HCEC 1CT (cell line): ENCODE measurements at places on chromosomes 1 and 21.

- DNase-seq = no peak
These were observed 425.4 kb downstream of the ADGRL2 start for GRCh38 chr1:82226186-82226505.

- no peak for DNase-seq
These were observed 9.6 kb downstream of the CAPN2 start for GRCh38 chr1:223721658-223722607.

DNA sequence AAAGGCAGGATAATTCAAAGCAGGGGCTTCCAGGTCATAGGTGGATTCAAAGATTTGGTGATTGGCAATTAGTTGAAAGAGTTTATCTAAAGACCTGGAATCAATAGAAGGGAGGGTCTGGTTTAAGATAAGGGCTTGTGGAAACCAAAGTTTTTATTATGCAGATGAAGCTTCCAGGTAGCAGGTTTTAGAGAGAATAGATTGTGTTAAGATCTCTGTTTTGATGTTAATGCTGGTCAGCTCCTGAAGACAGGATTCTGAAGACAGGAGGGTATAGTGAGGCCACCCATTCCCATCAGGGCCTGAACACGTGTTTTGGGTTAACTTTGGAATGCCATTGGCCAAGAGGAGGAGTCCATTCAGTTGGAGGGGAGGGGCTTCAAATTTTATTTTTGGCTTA, 6.1 kb upstream of the PTBP2 start:
- DNase-seq = no peak

- DNase-seq = no peak
These were observed 3.6 kb upstream of the ZMYM4 start for GRCh38 chr1:35264871-35265270.

GRCh38 chr1:61368876-61369275, 286.5 kb downstream of the NFIA start:
- no peak for DNase-seq

DNA sequence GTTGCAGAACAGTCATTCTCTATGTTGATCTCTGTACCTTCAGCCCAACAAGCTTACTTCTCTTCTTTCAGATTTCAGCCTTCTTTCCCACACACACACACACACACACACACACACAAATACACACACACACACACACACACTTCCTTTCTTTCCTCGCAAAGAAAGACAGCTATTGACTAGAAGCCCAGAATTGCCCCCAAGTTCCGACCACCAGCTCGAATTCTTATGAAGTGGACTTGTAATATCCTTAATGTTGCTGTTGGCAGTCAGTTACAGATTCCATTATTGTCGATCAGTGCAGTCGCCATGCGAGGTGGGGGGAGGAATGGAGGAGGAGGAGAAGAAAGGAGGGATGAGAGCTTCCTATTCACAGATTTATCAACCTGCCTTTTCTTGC, 125.5 kb downstream of the CLEC20A start:
- DNase-seq = peak; percentile 16

DNA sequence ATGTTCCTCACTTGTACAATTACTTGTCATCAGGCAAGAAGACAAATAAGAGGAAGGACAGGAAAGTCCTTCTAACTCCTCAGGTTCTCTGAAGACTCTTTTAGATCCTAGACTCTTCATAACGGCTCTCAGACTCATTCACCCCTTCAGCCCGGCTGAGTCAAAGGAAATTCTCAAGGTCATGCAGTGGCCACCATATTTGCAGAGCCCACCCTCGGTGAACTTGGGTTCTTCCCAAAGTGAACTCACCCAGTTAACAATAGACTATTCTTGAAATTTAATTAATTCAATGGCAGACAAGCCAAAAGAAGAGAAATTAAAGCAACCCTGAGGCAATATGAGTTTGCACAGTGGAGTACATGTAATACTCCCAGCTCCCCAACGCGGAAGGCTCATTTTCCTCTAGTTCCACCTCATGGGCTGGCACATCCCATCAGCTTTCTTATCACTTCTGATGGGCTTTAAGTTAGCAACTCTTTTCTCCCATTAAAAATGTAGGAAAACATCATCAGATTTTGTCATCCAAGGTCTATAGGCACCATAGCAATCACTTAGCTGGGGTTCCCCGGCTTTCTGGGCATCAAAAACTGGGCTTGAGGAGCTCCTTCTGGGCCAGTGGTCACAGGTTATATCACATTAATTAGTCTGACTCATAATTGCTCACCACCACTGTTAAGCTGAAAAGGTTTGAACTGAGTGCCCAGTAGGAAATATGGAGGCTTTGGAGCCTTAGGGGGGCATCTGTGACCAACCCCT, 27.8 kb upstream of the TIAM1 start:
- DNase-seq = no peak

DNA sequence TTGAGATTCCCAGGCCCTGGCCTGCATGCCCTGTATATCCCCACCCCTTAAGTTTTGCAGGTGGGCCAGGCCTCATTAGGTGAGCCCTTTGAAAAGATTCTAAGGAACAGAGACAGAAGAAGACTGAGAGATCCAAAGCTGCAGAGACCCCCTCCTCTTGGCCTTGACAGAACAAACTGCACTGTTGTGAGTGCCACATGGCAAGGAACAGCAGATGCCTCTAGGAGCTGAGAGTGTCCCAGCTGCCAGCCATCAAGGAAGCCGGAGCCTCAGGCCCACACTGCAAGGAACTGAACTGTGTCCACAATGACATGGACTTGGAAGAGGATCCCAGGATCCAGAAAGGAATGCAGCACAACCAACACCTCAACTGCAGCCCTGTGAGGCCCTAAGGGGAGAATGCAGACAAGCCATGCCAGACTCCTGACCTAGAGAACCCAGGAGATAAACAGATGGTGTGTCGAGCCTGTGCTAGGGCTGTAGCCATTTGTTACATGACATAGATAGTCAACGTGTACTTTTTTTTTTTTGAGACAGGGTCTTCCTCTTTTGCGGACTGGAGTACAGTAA, 182.7 kb downstream of the AJAP1 start:
- no peak for DNase-seq

- DNase-seq = peak; percentile 39
These were observed 93.4 kb upstream of the F3 start for GRCh38 chr1:94634977-94635416.

GRCh38 chr1:5847013-5847659, 145.1 kb downstream of the NPHP4 start:
- DNase-seq = no peak

DNA sequence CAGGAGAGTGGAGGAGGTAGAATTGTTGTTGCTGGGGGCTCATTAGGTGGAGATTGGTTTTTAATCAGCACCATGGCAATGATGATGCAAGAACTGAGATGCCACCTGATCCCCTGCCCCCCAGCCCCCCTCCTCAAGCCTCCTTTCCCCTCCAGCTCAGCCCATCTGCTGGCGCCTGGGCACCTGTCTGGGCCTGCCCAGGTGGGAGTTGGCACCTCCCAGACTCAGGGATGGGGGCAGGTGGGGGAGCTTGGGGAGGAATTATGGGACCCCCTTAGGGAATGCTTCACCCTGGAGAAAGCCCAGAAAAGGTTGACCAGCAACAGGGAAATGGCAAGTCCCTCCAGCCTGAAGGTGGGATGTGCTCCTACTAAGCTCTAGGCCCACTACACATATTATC, 1.5 kb upstream of the NHLH1 start:
- DNase-seq = no peak

DNA sequence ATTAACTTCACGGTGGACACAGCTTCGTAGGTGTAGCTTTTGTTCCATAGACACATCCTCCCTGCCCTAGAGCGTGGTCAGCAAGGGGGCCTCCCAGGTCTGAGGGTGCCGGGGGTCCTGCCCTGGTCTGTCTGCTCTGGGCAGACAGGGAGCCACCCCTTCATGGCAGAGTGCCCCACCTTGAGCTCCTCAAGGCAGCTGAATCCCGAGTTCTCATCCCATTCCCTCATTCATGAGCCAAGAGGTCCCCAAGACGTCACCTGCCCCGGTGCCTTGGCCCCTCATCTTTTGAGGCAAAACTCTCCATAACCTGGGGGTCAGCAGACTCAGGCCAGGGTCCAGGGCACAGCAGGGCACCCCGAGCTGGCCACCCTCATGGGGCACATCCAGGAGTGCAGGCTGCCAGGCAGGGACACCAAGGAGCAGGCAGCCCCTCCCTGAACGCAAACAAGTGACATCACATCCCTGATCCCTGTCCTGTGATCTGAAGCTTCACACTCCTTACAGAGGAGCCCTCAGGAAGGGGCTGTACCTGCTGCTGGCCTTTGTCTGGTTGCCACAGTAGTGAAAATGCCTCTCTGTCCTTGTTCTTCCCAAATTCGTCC, 23.3 kb downstream of the UBASH3A start:
- no peak for DNase-seq

- DNase-seq = no peak
These were observed 14.9 kb upstream of the SSBP3 start for GRCh38 chr1:54421101-54421504.

DNA sequence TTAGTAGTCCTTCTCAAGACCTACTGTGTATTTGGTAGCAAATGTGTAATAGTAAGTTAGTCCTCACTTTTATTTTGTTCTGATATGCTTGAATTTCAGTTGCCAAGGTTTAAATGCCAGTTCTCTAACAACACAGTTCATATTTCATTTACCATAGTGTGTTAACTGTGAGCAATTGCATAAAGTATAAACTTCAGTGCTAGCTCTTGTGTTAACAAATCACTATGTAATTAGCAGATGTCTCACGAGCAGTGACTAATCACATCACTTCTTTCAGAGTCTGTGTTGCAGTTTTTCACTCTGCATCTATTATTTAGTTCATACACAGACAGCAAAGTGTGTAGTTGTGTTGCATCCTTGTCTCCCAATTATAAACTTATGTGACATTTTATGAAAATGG, 47.8 kb downstream of the ZMYM4 start:
- DNase-seq = no peak

GRCh38 chr21:35981514-35982070, 78.7 kb downstream of the SETD4 start:
- no peak for DNase-seq

- DNase-seq = no peak
These were observed 99.5 kb upstream of the BACE2 start for GRCh38 chr21:41068496-41068895.

DNA sequence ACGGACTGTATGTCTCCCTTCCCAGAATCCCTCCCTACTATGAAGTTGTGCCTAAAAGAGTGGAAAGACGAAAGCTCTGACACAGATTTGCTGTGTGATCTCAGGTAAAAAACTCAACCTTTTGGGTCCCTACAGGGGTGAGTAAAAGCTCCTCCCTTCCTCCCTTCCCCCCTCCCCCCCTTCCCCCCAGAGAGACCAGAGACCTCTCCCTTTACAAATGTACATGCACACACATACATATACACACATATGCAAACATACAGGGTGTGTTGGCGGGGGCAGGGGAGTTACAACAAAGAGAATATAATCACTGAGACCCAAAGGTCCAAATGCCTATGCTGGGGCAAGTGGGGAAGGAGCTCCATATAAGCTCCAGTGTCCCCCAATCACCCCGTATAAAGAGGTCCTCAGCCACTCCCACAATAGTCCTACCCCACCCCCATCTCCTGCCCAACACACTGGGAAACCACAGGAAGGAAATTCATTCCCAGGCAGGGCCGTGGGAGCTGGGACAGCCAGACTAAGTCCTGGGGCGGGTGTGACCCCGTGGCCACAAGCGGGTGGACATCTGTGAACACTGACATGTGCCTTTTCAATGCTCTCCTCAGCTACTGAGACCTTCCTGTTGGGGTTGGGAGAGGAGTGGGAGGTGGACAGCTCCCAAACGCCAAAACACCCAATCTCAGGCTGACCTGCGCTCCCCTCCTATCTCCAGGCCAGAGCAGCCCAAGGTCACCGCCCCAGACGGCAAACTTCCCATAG, 2.0 kb downstream of the MEF2D start:
- DNase-seq = peak; percentile 65

GRCh38 chr1:179925922-179926849, 28.4 kb upstream of the CEP350 start:
- peak; percentile 74 for DNase-seq

DNA sequence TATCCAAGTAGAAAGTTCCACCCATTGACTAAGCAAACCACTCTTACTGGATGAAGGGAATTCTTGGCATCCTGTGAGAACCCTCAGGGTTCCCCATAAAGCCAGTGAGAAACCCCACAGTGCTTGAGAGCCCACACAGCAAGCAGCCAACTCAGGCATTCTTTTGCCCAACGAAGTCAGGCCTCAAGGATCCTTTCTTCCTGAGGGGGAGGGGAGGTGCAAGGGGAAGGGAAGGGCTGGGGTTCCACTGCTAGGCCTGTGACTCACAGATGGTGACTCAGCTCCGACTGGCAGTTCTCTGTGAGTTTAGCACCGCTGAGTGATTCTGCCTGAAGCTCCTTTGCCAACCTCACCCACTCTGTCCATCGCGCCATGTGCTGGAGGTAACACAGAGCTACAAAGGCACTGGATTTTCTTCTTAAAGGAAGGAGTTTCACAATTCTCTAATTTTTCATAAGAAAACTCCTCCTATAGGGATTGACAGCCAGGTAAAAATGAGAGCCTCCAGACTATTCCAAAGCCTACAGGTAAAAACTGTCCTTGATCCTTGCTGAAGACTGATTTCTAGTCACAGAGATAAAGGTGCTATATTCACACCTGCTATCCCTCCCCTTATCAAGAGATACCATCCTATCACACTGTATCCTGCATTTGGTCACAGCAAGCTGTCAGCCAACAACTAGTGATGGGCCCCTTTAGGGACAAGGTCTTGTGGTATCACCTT, 4.8 kb downstream of the ENO1 start:
- DNase-seq = peak; percentile 98

- no peak for DNase-seq
These were observed 27.9 kb upstream of the AGO1 start for GRCh38 chr1:35854989-35855700.

- no peak for DNase-seq
These were observed 22.4 kb downstream of the LAMB3 start for GRCh38 chr1:209629621-209630382.

- DNase-seq = no peak
These were observed 28.3 kb upstream of the DYNLT5 start for GRCh38 chr1:66723985-66724384.

GRCh38 chr1:170076199-170076598, 1.7 kb upstream of the KIFAP3 start:
- DNase-seq = no peak

DNA sequence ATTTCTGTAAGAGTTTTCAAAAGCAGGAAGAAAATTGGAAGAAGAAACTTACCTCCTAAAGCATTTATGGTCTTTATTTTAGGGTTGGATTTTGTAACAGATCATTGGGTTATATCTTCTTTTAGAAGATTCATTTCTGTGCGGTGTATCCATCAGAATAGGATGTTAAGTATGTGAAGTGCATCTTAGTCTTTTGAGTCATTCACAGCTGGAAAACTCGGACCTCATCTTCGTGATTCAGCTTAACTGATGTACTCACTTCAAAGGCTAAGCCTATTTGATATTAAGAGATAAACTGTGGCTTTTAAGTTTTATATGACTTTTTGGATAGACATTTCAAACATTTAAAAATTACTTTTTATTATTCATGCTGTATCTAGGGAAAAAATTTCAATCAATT, 56.3 kb downstream of the GIPC2 start:
- peak; percentile 93 for DNase-seq

- DNase-seq = peak; percentile 99
These were observed 11.6 kb upstream of the KCNJ15 start for GRCh38 chr21:38244885-38245869.

DNA sequence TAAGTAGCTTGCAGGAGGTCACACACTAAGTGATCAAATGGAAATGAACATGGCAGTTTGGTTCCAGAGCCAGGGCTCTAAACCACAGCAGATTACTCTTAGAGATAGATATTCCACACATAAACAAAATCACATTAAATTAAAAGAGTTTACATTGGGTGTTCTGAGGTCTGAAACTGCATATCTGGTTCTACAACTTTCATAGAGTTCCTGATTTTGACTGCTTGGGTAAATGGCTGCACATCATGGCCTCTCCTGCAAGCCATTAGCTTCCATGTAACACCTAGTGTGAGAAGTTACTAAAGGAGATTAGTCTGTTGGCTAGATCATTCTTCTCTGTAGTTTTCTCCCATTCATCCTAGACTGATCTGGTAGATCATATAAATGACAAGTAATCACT, 12.8 kb upstream of the XCL2 start:
- no peak for DNase-seq
